ENCODE measurements at places on chromosomes 2 and 18. TPM values are rescaled to one million over a fixed set of nuclear protein-coding genes. Genes with fewer than 3 reads are reported as not detected.

- DNase-seq, result peak; percentile 45
Observed at GRCh38 chr2:173161040-173161439, 85.4 kb downstream of the MAP3K20 start.

DNA sequence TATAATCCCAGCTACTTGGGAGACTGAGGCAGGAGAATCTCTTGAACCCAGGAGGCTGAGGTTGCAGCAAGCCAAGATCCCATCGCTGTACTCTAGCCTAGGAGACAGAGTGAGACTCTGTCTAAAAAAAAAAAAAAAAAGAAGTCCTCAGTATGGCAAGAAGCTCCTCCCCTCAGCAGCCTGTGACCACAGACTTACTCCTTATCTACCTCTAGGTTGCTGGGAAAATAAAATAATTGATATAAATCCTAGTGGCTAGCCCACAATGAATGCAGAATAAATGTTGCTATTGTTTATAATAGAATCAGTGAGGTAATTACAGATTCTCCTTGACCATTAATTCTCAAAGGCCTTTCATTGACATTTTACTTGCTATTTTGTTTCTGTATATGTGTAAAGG is 70.6 kb downstream of the IRS1 start:
- DNase-seq, result no peak

GRCh38 chr18:10715791-10716190 is 190.0 kb downstream of the NAPG start:
- DNase-seq, result peak; percentile 77

DNA sequence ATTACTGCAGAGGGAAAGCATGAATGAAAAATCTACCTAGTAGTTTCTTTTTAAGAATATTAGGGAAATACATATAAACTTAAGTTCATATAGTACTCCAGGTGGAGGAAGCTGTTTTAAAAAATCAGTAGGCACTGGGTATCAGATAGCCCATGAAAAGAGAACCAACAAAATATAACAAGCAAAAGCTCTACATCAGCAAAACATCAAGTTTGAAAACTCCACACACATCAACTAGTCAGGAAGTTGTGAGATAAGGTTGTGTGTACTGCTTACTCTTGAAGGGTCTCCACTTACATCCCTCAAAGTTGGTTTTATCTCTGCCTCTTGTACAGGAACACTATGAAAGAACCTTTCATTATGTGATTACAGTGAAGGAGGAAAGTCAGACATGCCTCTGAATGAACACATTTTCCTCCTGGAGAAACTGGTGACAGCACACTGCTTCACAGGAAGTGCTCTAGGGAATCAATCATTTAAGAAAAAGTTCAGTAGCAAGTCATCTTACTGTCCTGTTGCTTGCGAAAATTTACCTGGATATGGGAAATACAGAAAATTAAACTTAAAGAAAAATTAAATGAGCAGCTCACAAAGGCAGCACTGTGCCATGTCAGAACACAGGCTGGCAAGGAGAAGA is 57.7 kb downstream of the THADA start:
- DNase-seq, result no peak

DNA sequence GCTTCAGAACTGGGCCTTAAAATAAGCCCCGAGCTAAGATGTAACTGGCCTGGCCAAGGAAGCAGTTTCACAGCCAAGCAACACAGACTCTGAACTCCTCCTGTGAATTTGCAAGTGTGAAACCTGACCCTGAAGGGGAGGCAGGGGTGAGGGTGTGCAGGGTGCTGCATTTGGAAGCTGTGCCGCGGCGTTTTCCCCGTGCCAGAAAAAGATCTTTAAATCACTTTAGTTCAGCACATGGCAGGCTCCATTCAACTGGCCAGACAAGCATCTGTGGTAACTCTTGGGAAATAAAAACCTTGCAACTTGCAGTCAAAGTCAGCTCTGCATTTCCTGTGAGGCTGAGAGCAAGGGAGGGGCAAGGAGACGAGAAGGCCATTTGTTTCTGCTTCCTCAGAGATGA is 209.3 kb upstream of the SOX11 start:
- DNase-seq, result no peak

AMER3 gene
- total RNA-seq, result not detected

ALPP gene
- 0.35 TPM for total RNA-seq

PLA2R1 gene
- 7.5 TPM for total RNA-seq

SP5 gene
- total RNA-seq, result not detected

HOXD10 gene
- total RNA-seq, result not detected

SCN2A gene
- not detected for total RNA-seq

GDF7 gene
- not detected for total RNA-seq

Data from MCF 10A (cell line).